Activated T-cell treated with anti-CD3 and anti-CD28 coated beads for 1 hour (primary cell): ENCODE measurements at places on chromosomes 12 and 14.
A peak's percentile ranks its signal among the peaks of the same experiment; 100 is the strongest.

GRCh38 chr12:80778005-80778541, 61.4 kb downstream of the MYF5 start:
- DNase-seq: no peak

- DNase-seq: no peak
Observed at GRCh38 chr14:53193193-53193592, 40.1 kb upstream of the DDHD1 start.

DNA sequence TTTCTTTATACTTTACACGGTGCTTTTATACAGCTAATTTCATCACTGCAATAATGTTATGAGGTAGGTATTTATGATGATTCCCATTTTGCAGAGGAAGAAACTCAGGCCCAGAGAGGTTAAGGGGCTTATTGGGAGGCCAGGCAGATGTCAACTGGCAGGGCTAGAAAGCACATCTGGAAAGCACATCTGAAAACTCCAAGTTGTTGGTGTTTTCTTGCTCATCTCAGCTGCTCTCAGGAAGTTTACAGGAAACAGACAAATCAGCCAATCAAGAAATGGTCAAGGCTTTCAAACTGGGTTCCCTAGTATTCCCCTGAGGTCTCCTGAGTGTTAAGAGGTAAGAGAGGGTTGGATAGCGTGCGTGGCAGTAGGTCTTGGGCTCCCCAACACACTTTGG, 124.1 kb upstream of the MED13L start:
- DNase-seq: no peak

GRCh38 chr14:50417853-50418252, 21.2 kb upstream of the CDKL1 start:
- no peak for DNase-seq

DNA sequence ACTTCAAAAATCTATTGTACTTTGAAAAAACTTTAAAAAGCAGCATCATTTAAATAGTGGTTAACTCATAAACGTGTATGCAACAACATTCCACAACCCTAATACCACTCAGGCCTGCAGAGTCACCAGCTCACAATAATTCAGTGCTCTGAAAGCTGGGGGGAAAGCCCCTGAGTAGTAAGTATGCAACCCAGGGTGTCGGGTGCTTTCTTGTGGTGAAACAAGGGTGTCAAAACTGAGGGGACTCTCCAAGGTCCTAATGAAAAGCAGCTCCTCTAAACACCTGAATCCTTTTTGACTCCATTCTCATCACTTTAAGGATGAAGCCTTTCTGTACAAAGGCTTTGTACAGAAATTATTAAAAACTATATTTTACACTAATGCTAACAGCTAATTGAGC, 33.7 kb downstream of the FGFR1OP2 start:
- DNase-seq: peak; percentile 20

- no peak for DNase-seq
Observed at GRCh38 chr12:4918950-4919660, 9.4 kb downstream of the KCNA1 start.

GRCh38 chr14:64649383-64649998, 54.7 kb upstream of the PLEKHG3 start:
- no peak for DNase-seq

DNA sequence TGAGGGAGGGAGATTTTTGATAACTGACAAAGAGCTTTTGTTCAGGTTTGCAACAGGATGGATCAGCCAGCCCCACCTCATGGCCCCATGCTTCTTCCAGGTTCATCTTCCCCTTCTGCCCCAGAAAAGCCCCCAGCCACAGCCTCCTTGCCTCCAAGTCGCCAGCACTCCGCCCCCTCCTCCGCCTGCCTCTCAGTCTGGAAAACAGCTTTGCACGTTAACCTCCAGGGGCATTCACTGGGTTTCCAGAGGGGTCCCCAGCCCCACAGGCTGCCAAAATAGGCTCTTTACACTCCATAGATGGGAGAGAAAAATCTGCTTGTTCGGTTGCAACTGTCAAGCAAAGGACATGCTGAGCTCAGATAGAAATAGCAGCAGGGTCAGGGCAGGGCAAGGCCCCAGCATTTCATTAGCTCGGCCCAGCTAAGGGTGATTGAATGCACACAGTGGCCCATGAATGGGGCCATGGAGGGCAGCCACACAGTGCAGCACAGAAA, 253.6 kb downstream of the ZFP36L1 start:
- no peak for DNase-seq

DNA sequence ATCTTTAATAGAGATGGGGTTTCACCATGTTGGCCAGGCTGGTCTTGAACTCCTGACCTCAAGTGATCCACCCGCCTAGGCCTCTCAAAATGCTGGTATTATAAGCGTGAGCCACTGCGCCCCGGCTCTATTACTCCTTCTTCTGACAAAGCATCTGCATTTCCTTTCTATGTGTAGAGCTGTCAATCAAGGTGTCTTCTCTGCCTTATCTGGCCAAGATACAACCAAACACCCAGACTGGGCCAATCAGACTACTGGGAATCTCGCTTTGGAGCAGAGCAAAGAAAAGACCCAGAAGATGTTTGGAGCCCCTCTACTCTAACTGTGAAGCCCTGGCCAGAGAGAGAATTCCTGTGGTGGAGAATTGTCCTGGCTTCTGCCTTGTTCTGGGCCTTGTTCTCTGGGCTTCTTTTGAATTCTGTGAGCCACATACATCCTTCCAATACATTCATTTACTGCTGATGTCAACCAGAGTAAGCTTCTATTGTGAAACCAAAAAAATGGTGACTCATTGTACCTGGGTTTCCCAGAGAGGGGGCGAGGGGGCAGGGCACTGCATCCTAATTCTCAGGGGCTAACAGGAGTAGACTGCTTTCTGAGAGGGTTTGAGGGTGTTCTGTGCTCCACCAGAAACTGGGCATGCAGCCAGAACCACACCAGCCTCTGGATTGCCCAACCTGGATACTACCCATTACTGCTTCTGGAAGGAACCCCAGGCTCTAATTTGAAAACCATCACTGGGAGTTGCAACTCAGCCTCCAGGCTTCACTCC, 18.8 kb upstream of the FLVCR2 start:
- DNase-seq: no peak

GRCh38 chr12:89494411-89495231, 30.0 kb downstream of the GALNT4 start:
- no peak for DNase-seq

- no peak for DNase-seq
Observed at GRCh38 chr14:104891121-104891551, 26.1 kb downstream of the CEP170B start.

DNA sequence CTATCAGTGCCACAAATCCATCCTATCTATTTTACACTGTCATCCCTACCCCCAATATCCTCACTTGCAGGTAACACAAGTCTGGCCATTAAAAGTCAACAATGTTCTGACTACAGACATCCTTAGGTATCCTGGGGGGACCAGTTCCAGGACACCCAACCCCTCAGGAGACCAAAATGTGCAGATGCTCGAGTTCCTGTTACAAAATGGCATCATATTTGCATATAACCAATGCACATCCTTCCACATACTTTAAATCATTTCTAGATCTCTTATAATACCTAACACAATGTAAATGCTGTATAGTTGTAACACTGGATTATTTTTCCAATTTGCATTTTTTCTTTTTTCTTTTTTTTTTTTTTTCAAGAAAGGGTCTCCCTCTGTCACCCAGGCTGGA, 6.9 kb downstream of the SYCP3 start:
- DNase-seq: no peak

- DNase-seq: no peak
Observed at GRCh38 chr12:6459004-6459337, 7.1 kb downstream of the TAPBPL start.

GRCh38 chr12:8065991-8066594, at the start of gene C3AR1:
TSS of gene C3AR1 (minus strand) at chr12:8066359. CDS start at chr12:8060185, 6,174 bp downstream.
- DNase-seq: peak; percentile 13

DNA sequence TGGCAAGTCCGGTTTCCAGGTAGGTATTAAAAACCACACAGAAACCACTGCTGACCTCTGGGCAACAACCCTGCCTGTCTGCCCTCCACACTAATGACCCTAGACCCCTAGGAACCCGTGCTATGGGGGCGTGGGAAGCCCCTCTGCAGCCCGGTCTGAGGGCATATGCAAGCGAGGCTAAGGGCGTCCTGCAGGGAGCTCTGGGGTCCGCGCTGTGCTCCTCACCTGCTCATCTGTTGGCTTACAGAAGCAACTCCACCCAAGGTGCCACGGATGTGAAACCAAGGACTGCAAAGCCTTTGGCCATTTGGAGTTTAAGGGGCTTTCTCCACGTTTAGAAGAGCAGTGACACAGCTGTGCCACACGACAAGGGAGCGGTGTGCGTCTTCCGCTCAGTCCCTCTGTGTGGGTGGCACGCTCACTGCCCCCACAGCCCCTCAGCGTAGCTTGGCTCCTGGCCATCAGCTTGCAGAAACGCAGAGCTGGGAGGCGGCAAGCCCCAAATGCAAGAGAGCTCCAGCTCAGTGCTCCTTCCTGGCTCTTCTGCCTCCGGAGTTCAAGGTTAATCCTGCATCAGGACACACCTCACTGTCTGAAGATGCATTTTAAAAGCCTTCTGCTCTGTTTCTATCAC, 18.4 kb downstream of the AMN start:
- DNase-seq: no peak

- no peak for DNase-seq
Observed at GRCh38 chr14:72630374-72630773, 263.5 kb downstream of the DPF3 start.

DNA sequence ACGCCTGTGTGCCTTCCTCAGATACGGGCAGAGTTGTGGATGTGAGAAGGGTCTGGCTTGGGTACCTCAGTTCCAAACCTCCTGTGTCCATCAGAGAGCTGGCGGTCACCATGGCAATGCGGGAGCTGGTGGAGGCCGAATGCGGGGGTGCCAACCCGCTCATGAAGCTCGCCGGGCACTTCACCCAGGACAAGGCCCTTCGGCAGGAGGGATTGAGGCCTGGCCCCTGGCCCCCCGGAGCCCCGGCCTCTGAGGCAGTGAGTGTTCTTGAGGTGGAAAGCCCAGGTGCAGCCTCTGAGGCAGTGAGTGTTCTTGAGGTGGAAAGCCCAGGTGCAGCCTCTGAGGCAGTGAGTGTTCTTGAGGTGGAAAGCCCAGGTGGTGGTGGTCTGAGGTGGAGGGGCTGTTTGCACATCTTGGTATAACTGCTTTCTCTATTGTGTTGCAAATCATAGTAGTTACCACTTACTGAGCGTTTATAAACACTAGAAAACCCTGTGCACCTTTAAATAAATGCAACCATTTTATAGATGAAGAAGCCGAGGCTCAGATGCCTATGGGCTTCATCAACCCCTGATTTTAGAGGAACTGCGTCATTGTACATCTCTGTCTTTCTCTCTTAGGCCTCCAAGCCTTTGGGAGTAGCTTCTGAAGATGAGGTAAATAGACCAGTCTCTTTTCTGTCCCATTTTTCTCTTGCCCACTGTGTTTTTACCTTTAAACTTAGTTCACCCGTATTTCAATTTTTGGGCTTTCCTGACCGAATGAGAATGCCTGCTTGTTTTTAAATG, 976 bp downstream of the PEX5 start:
- no peak for DNase-seq

DNA sequence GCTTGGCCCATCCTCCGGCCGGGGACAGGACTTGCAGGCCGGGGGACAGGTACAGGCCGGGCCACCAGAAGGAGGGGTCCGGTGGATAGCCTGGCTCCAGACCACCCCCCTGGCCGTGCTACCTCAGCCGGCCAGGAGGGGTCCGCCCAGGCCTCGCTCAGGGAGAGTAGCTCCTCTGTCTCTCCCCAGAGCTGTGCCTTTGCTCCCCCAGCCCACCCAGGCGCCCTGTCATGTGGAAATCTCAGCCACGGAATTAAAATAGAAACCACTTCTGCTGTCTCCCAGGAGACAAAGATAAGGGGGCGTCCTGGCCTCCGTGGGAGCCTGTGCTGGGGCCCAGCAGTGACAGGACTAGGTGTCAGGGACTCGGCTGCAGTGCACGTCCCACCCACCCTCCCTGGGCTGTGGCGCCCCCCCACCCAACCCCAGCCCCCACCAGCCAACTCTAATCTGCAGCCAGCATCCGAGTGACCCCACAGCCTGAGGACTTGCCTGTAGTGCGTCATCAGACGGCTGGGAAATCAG, 3.3 kb upstream of the CRIP2 start:
- no peak for DNase-seq

GRCh38 chr14:64758025-64758521, 53.8 kb downstream of the PLEKHG3 start:
- no peak for DNase-seq

GRCh38 chr14:69483765-69484443, 624 bp upstream of the PLEKHD1 start:
- no peak for DNase-seq

- no peak for DNase-seq
Observed at GRCh38 chr12:23561364-23562345, 387.8 kb downstream of the SOX5 start.

DNA sequence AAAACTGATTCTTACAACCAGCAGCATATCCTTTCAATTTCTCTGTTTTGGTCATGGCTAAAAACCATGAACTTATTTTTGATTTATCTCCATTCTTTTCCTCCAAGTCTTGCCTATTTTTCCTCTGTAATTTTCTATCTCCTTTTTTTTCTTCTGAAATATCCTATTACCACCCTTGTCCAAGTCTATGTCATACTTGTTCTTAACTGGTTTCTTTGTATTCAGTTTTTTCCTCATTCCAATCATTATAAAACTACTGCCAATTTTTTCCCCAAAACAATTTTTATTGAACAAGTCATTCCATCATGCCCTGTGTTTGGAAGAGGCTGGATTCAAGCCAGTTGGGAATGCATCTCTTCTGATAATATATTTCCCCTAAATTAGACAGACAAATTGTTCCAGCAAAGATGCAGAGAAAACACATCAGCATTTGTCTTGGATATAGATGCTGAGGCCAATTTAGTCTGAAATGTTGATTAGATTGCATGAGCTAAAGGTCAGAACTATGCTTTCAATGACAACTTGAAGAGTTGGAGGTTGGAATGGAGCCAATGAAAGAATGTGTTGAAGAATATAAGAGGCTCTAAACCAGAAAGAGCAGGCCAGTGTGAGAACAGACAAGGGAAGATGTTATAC, 30.7 kb downstream of the OTOGL start:
- DNase-seq: no peak

DNA sequence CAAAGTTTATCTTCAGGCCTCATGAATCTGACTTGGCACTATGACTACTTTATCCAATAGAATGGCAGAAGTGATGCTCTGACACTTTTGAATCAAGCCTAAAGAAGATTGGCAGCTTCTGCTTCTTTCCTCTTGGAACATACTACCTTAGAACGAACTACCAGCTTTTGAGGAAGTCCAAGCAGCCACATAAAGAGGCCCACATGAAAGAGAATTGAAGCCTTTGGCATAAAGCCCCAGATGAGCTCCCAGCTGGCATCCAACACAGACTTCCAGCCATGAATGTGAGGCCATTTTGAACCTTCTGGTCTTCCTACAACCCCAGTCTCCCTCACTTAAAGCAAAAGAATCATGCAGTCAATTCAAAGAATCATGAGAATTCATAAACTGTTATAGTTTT, 65.8 kb downstream of the EEA1 start:
- DNase-seq: no peak

GRCh38 chr12:27424631-27425230, 21.8 kb upstream of the SMCO2 start:
- no peak for DNase-seq

DNA sequence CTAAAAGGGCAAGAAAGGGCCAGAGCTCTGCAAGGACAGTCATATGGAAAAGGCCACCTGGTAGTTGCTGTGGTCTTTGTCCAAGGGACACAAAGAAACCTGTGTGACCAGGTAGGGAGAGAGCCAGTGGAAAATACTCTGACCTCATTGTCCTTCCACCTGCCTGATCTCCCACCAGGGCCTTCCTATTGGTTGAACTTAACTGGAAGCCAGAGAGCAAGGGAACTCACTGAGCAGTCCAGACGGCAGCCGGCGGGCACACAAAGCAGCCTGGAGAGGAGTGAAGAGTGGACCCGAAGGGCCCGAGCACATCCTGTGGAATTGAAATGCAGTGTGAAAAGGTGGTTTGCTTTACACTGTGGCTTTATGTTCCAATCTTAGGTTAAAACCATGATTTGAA, 120.7 kb downstream of the SLC25A21 start:
- DNase-seq: no peak
